ENCODE measurements at places on chromosomes 13 and 19. TPM values are rescaled to one million over a fixed set of nuclear protein-coding genes. Genes with fewer than 3 reads are reported as not detected.

The TCF3 gene
- total RNA-seq: 126 TPM

The IGFL3 gene
- total RNA-seq: not detected

The TEX101 gene
- total RNA-seq: not detected

The ELSPBP1 gene
- total RNA-seq: not detected

The C5AR1 gene
- 3.0 TPM for total RNA-seq

GRCh38 chr19:37077501-37077933 lies 716 bp upstream of the ZNF420 start:
- peaks cover 40% of the 10 kb centered on the region for H3K36me3 ChIP-seq
- no peaks in the 10 kb centered on the region for H3K27me3 ChIP-seq
- H3K4me1 ChIP-seq: peaks cover 39% of the 10 kb centered on the region
- H3K27ac ChIP-seq: peak overlapping the region; percentile 90

DNA sequence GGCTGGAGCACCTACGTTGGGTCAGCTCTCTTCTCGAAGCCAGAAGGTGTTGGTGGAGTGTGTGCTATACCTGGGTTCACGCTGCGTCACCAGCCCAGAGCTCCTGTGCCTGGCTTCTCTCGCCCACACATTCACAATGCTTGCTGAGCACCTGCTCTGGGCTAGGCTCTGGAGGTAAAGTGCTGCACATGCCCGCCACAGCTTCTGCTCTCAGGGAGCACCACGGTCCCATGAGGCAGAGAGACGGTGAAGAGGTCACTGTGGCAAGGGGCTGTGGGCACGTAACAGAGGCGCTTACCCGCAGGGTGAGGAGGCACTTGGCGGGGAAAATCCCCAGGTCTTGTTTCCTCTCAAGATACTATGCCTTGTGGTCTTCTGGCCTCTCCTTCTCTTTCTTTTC lies 174.2 kb downstream of the TEX29 start:
- no peak overlapping the region for H3K27ac ChIP-seq
- DNase-seq: no peak
- H3K4me1 ChIP-seq: no peaks in the 10 kb centered on the region
- H3K27me3 ChIP-seq: peaks cover 8% of the 10 kb centered on the region

DNA sequence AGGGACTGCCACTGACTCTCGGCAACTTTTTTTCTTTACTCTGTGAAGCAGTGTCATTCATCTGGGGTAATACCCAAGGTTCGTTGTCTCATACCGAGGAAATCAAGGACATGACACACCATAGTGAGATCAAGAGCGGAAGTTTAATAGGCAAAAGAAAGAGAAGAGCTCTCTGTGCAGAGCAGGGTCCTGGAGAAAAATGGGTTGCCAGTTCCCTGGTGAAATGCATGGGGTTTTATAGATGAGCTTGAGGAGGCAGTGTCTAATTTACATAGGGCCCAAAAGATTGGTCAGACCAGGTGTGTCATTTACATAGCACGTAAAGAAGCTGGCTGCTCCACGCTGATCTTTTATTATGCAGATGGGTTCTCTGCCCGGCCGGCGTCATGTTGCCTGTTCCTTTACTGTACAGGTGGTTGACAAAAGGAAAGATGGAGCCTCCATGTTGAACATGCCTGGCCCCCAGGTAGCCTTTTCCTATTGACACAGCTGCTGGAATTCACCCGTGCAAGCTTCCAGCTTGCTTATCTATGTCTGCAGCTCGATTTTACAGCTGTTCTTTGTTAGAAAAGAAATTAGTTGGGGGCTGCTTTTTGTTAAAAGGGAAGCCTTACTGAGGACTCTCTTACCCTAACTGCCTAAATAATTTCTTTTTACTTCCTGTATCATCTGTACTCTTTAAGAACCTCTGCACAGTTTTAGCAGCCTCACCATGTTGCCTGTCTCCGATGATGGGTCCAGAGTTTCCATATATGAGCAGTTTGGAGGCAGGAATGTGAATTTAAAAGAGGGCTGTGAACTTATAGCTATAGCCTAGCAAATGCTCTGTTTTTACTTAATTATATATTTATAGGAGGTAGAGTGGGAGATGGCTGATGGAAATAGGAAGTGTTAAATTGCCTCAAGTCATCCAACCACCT lies 98.0 kb upstream of the DIAPH3 start:
- peaks cover 2% of the 10 kb centered on the region for H3K36me3 ChIP-seq
- H3K4me3 ChIP-seq: no peak overlapping the region
- DNase-seq: no peak
- H3K27ac ChIP-seq: no peak overlapping the region
- H3K27me3 ChIP-seq: peaks cover 24% of the 10 kb centered on the region

DNA sequence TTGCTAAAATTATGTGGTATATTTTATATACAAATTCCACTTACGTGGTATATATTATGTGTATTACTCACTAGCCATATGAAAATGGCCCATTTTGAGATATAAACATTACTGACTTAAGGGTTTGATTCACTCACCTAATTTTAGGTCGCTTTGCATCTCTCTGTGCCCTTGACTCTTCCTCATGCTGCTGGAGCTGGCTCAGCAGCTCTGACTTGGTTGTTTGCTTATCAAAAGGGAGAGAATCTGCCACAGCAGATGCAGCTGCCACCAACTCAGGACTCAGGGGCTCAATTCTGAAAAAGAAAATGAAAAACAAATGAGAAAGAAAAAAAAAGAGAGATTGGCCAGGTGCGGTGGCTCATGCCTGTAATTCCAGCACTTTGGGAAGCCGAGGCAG lies 12.2 kb downstream of the MRPS31 start:
- DNase-seq: no peak
- peaks cover 33% of the 10 kb centered on the region for H3K4me1 ChIP-seq
- no peaks in the 10 kb centered on the region for H3K27me3 ChIP-seq
- H3K27ac ChIP-seq: no peak overlapping the region

GRCh38 chr19:7211191-7211951 lies 82.8 kb downstream of the INSR start:
- H3K36me3 ChIP-seq: no peaks in the 10 kb centered on the region
- H3K4me1 ChIP-seq: peaks cover 53% of the 10 kb centered on the region
- H3K4me3 ChIP-seq: no peak overlapping the region
- no peaks in the 10 kb centered on the region for H3K27me3 ChIP-seq
- H3K27ac ChIP-seq: no peak overlapping the region
- no peak for DNase-seq

DNA sequence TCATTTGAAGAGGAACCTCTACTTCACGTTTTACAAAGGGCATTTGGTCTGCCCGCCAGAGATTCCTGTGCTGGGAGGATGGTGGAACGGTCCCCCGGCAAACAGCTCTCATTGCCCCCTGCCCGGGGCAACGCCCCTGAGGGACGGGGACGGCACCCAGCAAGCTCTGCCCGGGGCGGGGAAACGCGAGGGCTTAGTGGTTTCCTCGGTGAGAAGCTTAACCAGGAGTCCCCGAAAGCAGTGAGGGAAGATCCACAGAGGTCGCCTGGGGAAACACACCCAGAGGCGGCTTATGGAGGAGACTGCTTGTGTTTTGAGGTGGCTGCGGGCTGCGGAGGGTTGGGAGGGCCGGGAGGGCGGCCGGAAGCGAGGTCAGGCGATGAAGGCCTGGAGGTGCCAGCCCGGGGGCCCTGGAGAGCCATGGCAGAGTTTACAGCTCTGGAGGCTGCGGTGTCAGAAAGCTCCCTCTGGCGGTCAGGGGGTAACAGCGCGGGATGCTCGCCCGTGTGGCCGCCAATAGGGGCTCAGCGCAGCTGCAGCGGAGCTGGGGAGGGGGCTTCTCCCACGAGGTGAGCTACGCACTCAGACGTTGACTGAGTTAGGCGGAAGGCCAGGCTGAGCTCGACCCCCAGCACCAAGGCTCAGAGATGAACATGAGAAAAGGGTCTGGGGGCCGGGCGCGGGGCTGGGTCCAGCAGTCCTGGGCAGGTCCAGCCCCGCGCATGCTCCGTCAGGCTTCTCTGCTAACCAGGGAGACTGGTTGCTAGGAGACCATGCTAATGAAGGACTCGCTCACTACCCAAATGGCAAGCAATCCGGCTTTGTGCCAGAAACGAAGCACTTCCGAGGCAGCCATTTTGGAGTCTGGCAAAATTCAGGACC lies 652 bp upstream of the TPGS1 start:
- DNase-seq: peak; percentile 94
- H3K4me1 ChIP-seq: peaks cover 53% of the 10 kb centered on the region
- H3K36me3 ChIP-seq: no peaks in the 10 kb centered on the region
- H3K4me3 ChIP-seq: peak overlapping the region; percentile 90

GRCh38 chr13:33204130-33204927 lies 81.2 kb downstream of the STARD13 start:
- H3K27ac ChIP-seq: no peak overlapping the region
- H3K4me1 ChIP-seq: peaks cover 23% of the 10 kb centered on the region
- H3K27me3 ChIP-seq: peaks cover 23% of the 10 kb centered on the region
- peak overlapping the region; percentile 32 for H3K4me3 ChIP-seq
- H3K36me3 ChIP-seq: no peaks in the 10 kb centered on the region

DNA sequence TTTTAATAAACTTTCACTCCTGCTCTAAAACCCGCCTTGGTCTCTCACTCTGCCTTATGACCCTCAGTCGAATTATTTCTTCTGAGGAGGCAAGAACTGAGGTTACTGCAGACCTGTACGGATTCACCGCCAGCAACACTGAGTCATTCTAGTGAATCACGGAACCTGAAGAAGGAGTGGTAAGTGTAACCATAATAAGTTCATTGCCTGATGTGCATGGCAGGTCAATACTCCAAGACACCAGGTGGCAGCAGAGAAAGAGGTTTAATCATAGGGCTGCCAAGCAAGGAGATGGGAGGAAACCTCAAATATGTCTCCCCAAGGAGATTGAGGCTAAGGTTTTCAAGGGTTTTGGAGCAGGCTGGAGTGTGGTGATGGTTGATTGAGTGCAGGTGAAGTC lies 204.3 kb upstream of the IPO5 start:
- H3K36me3 ChIP-seq: no peaks in the 10 kb centered on the region
- H3K27ac ChIP-seq: no peak overlapping the region
- H3K4me3 ChIP-seq: no peak overlapping the region
- no peaks in the 10 kb centered on the region for H3K4me1 ChIP-seq
- DNase-seq: peak; percentile 1

DNA sequence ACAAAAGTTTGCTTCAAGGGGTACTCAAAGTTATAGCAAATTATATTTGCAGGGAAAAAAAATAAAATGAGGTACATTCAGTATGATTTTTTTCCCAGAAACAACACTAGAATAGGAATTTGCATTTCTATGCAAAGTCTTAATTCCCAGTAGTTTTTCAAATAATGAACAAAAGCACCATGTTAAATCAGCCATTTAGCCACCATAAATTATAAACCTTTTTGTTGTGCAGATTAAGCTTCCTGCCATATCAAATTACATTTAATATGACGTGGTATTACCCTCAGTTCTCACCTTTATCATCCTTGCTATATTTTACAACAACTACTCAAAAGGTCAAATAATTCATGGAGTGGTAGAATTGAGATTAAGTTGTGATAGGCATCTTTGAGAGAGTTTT lies 136.6 kb upstream of the FRY start:
- no peaks in the 10 kb centered on the region for H3K4me1 ChIP-seq
- H3K36me3 ChIP-seq: no peaks in the 10 kb centered on the region
- no peak overlapping the region for H3K4me3 ChIP-seq
- DNase-seq: no peak
- peak overlapping the region; percentile 50 for H3K27ac ChIP-seq
- H3K27me3 ChIP-seq: no peaks in the 10 kb centered on the region

- H3K27me3 ChIP-seq: peaks cover 27% of the 10 kb centered on the region
- no peak for DNase-seq
- no peak overlapping the region for H3K4me3 ChIP-seq
- H3K27ac ChIP-seq: no peak overlapping the region
- no peaks in the 10 kb centered on the region for H3K4me1 ChIP-seq
- no peaks in the 10 kb centered on the region for H3K36me3 ChIP-seq
These were observed 56.8 kb upstream of the GTF3A start for GRCh38 chr13:27367570-27367969.

- DNase-seq: no peak
- no peaks in the 10 kb centered on the region for H3K4me1 ChIP-seq
- H3K27ac ChIP-seq: no peak overlapping the region
- no peaks in the 10 kb centered on the region for H3K27me3 ChIP-seq
- H3K4me3 ChIP-seq: no peak overlapping the region
These were observed 229.6 kb upstream of the HTR2A start for GRCh38 chr13:47126432-47126831.

DNA sequence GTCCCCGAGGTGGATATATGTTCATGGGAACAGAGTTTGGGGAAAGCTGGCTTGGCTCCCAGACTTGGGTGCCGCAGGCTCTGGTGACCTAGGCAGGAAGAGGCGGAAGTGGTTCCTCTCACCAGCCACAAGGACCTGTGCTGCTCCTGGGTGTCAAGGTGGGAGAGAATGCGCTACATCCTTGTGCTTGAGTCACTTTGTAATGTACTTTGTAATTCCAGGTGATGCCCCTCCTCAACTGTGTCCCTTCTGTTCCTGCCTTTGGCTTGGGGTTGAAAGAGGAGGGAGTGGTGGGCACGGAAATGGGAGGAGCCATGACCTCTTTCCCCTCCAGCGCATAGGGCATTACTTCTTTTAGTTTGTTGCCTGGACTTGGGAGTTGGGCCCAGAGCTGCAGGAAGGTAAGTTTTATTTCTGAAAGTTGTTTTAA lies 10.9 kb downstream of the GARRE1 start:
- H3K27me3 ChIP-seq: no peaks in the 10 kb centered on the region
- peak overlapping the region; percentile 19 for H3K4me3 ChIP-seq
- DNase-seq: no peak
- no peak overlapping the region for H3K27ac ChIP-seq
- no peaks in the 10 kb centered on the region for H3K36me3 ChIP-seq

GRCh38 chr13:48564056-48564455 lies 31.2 kb upstream of the RCBTB2 start:
- no peak for DNase-seq
- H3K27ac ChIP-seq: no peak overlapping the region
- peaks cover 28% of the 10 kb centered on the region for H3K4me1 ChIP-seq

GRCh38 chr13:99977334-99977911 lies 4.2 kb upstream of the ZIC2 start:
- no peak overlapping the region for H3K4me3 ChIP-seq
- no peak overlapping the region for H3K27ac ChIP-seq
- H3K4me1 ChIP-seq: peaks cover 6% of the 10 kb centered on the region
- H3K27me3 ChIP-seq: peaks cover 68% of the 10 kb centered on the region
- H3K36me3 ChIP-seq: peaks cover 7% of the 10 kb centered on the region
- DNase-seq: no peak

- peaks cover 18% of the 10 kb centered on the region for H3K36me3 ChIP-seq
- no peaks in the 10 kb centered on the region for H3K27me3 ChIP-seq
- no peak overlapping the region for H3K27ac ChIP-seq
- peaks cover 16% of the 10 kb centered on the region for H3K4me1 ChIP-seq
- H3K4me3 ChIP-seq: no peak overlapping the region
These were observed 4.3 kb downstream of the PIN1 start for GRCh38 chr19:9839415-9839814.

DNA sequence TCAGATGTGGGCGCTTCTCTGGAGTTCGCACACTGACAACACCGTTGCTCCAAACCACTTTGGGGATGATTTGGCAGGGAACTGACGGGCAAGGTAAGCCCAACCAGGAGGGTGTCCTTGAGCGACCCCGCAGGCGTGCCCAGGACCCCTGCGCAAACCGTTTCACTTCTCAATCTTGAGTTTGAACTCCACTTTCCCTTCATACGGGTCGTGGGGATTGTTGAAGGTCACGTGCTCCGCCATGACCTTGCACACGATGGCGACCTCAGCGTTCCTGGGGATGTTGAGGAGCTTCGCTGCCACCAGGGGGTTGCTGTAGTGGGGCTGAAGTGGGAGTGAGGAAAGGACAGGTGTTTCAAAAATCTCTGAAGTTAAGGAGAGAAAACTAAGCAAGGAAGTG lies 8.8 kb downstream of the ATP4B start:
- no peak overlapping the region for H3K27ac ChIP-seq
- no peaks in the 10 kb centered on the region for H3K27me3 ChIP-seq
- no peak overlapping the region for H3K4me3 ChIP-seq
- no peak for DNase-seq

GRCh38 chr19:347946-348861 lies 3.6 kb upstream of the MIER2 start:
- no peak overlapping the region for H3K27ac ChIP-seq
- H3K36me3 ChIP-seq: peaks cover 6% of the 10 kb centered on the region
- peaks cover 11% of the 10 kb centered on the region for H3K27me3 ChIP-seq
- H3K4me3 ChIP-seq: no peak overlapping the region
- no peak for DNase-seq
